ENCODE measurements at places on chromosomes 11 and 22. TPM values are rescaled to one million over a fixed set of nuclear protein-coding genes. Genes with fewer than 3 reads are reported as not detected.

Gene TSGA10IP
- not detected for total RNA-seq

Gene MMP12
- total RNA-seq = 0.16 TPM

Gene MFNG
- total RNA-seq = 4.3 TPM

Gene HBG2
- not detected for total RNA-seq

Gene C22orf23
- total RNA-seq = not detected

Gene EXPH5
- 24.6 TPM for total RNA-seq

Gene LRRC55
- total RNA-seq = 0.08 TPM

Gene TPCN2
- 6.6 TPM for total RNA-seq

Gene C11orf58
- 60.0 TPM for total RNA-seq

Gene APOA4
- not detected for total RNA-seq

Data from esophagus mucosa (tissue), 1 donor.